Bronchial epithelial cell (primary cell): ENCODE measurements at places on chromosomes 16 and 17. TPM values are rescaled to one million over a fixed set of nuclear protein-coding genes. Genes with fewer than 3 reads are reported as not detected.

Gene METTL2A
- 21.3 and 30.0 TPM in 2 replicates for total RNA-seq

Gene KCNG4
- total RNA-seq = not detected in 2 replicates

Gene STH
- total RNA-seq = not detected in 2 replicates

GRCh38 chr17:42107597-42108576 is 4.6 kb downstream of the DHX58 start:
- DNase-seq = peak; percentile 68

DNA sequence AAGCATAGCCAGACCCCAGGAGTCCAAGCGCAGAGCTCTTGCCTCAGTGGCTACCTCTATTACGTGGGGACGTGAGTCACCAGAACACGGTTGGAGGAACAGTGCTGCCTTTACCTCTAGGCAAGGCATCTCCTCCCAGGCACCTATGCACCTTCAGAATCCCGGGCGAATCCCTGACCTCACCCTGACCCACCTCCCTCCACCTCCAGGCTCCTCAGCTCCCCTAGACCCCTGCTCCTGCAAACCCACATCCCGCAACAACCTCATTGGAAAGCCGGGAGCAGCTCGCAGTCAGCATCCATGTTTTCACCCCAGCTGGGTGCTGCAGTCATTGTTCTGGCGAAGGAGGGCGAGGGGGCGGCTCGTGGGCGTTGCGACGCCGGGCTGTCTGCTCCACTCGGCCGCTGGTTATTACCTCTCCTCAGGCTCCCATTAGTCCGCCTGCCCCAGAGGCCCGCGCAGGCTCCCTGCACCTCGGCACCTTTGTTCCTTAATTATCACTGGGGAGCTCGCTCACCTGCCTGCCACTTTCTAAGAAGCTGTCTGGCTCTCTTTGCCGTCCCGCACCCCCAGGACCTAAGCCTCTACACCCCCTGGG is 24.6 kb upstream of the DLX4 start:
- DNase-seq = no peak

DNA sequence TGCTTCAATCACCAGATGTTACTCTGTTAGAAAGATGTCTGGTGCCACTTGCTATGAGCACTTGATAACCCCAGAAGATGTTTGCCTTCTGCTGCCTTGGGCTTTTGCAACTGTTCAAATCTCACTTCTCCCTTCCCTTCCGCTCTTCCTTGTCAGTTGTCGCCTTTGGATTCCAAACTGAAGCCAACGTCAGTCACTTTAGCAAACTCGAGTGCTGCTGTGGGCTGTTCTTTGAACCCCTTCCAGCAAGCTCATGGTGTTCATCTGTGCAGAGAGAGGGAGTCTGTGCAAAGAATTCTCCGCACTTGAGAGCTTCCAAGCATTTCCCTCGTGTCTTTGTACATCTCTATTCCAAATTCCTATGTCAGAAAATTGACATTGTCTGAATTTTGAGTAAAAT is 879.4 kb downstream of the CDH11 start:
- DNase-seq = no peak
